ENCODE measurements at places on chromosomes 2 and 18. TPM values are rescaled to one million over a fixed set of nuclear protein-coding genes. Genes with fewer than 3 reads are reported as not detected.

Gene MARCO
- not detected for total RNA-seq

Gene NPHP1
- total RNA-seq: 4.1 TPM

Gene CCDC141
- total RNA-seq: not detected

Gene RNU2-63P
- total RNA-seq: not detected

Gene IL36A
- not detected for total RNA-seq

Gene MRO
- not detected for total RNA-seq

Gene GALR1
- not detected for total RNA-seq

Gene MGAT4A
- 1.1 TPM for total RNA-seq

Gene HMSD
- 1.3 TPM for total RNA-seq

Gene MBD5
- total RNA-seq: 5.2 TPM

Gene C2orf78
- total RNA-seq: not detected

Gene DSC2
- total RNA-seq: 116 TPM

Gene C1QL2
- total RNA-seq: not detected

Gene OR6B2
- total RNA-seq: not detected

Gene CFC1
- total RNA-seq: not detected

Gene PLCL1
- total RNA-seq: not detected

Gene CHST10
- total RNA-seq: 4.6 TPM

Gene SOWAHC
- total RNA-seq: 53.9 TPM

Gene GKN1
- not detected for total RNA-seq

Gene CD8A
- not detected for total RNA-seq

Gene PMAIP1
- 6.3 TPM for total RNA-seq

Gene SGPP2
- total RNA-seq: 16.4 TPM

Gene PAX8
- total RNA-seq: 0.60 TPM

Gene RETREG2
- 43.3 TPM for total RNA-seq

Gene RESP18
- not detected for total RNA-seq

Gene SERPINB3
- 212 TPM for total RNA-seq

Gene SKOR2
- total RNA-seq: not detected

Gene FSHR
- not detected for total RNA-seq
